ENCODE measurements at places on chromosomes 12 and 14. TPM values are rescaled to one million over a fixed set of nuclear protein-coding genes. Genes with fewer than 3 reads are reported as not detected.

- no peak for DNase-seq
Measured at GRCh38 chr12:30164382-30165318, 380.9 kb upstream of the TMTC1 start.

DNA sequence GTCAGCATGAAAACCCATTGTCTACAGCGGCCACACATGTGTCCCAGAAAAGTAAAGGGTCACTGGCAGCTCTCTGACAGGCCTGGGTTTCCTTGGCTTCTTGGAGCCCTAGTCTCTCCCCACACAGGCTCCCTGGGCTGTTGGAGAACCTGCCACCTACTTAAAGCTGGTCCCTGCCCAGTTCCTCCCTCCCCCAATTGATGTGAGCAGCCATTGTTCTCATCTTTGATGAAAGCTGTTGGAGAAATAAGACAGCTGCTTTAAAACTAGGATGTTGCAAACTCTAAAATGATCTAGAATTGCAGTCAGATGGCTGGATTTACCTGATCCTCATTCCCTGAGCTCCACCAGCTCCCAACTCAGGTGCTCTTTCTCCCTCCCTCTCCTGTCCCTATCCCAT lies 4.8 kb upstream of the PLEKHH1 start:
- no peak for DNase-seq

GALC gene
- total RNA-seq: not detected

- DNase-seq: no peak
Measured at GRCh38 chr14:50044042-50044651, 72.2 kb downstream of the VCPKMT start.

SCNN1A gene
- total RNA-seq: 221 TPM

TBPL2 gene
- not detected for total RNA-seq

DNA sequence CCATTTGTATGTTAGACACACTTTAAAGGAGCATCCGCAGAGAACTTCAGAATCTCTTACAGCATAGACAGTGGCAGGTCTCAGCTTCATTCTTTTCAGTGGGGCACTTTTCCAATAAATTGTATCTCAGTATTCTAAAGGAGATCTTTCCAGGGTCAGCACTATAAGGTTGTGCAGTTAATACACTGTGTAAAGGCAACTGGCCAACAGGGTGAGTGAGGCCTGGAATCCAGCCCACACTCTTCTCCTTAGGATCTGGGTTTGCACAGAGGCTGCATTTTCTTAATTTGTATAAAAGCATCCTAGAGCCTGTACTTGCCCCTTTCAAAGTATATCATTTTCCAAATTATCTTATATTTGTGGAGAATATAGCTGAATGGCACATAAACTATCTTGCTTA lies 94.2 kb downstream of the MYF5 start:
- no peak for DNase-seq

GRCh38 chr14:76023757-76024156 lies 38.2 kb downstream of the IFT43 start:
- DNase-seq: no peak

CDKN3 gene
- total RNA-seq: 31.5 TPM

SMAGP gene
- 93.2 TPM for total RNA-seq

PRH2 gene
- total RNA-seq: not detected

GRCh38 chr12:89176676-89177075 lies 175.6 kb downstream of the DUSP6 start:
- no peak for DNase-seq

DNA sequence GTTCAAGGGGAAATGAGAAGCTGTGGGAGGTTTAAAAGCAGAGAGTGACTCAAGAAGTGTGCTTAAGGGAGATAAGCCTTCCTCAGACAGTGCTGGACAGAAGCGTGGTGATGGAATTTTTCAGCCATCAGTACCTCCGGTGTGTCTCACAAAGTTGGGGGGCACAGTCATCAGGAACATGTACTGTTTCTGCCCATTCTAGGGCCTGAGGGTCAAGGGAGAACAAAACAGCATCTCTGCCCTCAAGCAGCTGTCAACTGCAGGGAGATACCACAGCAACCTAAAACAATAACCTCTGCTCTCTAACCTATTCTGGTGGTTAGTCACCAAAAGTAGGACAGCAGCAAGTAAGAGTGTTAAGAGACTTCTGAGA lies 2.0 kb upstream of the STON2 start:
- no peak for DNase-seq

- DNase-seq: no peak
Measured at GRCh38 chr12:92696216-92696615, 6.6 kb upstream of the PLEKHG7 start.

DNA sequence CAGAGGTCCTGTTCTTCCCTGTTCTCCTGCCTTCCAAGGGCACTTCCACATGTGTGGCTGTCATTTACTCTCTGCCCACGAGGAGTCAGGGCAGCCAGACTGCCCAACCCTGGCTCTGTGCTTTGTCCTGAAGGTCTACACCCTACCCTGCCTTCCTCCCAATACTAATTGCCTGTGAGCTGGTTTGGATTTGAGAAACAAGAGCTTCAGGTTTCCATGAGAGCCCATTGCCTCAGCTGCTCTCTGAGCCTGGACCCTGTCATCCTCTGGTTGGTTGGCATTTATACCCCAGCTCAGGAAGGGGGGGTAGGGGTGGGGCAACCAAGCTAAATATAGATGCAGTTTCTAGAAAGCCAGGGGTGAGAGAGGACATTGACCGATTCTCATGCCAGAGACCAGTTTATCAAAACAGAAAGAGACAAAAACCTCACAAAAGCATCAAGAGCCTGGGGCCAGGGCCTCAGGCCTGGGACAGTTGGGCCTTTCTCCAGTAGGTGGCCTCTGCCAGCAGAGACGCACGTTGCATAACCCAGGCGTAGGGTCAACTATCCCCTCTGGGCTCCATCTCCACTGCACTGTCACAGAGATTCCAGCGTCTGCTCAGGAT lies 34.5 kb downstream of the VDR start:
- DNase-seq: peak; percentile 29

- no peak for DNase-seq
Measured at GRCh38 chr12:109734219-109735000, 20.8 kb downstream of the FAM222A start.

DNA sequence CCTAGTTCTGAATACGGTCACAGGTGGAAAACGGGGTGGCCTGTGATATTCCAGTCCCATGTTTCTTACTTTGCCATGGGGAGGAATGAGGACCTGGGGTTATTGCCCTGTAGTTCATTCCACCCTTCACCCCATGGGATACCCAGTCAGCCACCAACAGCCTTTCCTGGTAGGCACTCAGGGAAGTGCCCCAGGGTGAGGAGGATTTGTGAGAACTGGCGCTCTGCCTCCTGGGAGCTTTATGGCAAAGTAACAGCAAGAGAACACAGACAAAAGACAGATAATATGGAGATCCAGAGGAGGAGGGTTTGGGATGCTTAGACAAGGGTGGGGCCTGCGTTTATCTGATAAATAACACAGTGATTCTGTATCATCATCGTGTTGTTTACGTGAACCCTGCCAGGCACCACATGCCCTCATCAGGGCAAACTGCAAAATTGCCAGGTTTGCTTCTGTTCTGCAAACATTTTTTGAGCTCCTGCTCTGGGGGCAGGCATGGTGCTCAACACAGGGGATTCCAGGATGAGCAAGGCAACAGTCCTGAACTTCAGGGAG lies 223.5 kb downstream of the SLC41A2 start:
- DNase-seq: no peak

CMKLR1 gene
- total RNA-seq: not detected

- DNase-seq: no peak
Measured at GRCh38 chr12:39605996-39606395, 13.6 kb downstream of the ABCD2 start.

- peak; percentile 9 for DNase-seq
Measured at GRCh38 chr12:104064842-104065427, 604 bp downstream of the HCFC2 start.

SALL2 gene
- 0.05 TPM for total RNA-seq

CCDC88C gene
- total RNA-seq: 41.7 TPM

- DNase-seq: no peak
Measured at GRCh38 chr12:131725503-131725902, 14.6 kb downstream of the SFSWAP start.

DNA sequence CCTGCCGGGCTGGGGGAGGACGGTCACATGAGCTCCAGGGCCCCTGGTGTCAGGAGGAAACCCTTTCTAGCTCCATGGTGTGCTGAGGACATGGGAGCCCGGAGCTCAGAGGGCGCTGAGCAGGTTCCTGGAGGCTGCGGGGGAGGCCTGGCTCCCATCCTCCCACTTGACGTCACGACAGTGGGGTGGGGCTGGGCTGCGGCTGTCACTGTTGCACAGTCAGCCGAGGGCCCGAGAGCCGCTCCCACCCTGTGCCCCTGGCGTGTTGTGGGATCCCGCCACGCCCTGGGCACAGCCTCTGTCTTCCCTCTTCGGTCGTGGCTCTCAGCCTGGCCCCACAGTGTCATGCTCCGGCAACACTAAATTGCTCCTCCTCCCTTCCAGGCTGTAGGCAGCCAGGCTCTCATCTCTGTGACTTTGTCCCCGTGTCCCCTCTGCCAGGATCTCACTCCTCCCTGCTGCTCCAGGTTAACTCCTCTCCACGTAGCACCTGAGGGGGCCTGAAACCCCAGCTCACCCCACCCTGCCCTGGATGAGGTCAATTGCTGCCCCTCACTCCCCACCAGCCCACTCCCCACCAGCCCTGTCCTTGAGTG lies 33.0 kb downstream of the BEGAIN start:
- peak; percentile 8 for DNase-seq

GRCh38 chr12:104291867-104292524 lies 11.5 kb upstream of the EID3 start:
- no peak for DNase-seq

DNA sequence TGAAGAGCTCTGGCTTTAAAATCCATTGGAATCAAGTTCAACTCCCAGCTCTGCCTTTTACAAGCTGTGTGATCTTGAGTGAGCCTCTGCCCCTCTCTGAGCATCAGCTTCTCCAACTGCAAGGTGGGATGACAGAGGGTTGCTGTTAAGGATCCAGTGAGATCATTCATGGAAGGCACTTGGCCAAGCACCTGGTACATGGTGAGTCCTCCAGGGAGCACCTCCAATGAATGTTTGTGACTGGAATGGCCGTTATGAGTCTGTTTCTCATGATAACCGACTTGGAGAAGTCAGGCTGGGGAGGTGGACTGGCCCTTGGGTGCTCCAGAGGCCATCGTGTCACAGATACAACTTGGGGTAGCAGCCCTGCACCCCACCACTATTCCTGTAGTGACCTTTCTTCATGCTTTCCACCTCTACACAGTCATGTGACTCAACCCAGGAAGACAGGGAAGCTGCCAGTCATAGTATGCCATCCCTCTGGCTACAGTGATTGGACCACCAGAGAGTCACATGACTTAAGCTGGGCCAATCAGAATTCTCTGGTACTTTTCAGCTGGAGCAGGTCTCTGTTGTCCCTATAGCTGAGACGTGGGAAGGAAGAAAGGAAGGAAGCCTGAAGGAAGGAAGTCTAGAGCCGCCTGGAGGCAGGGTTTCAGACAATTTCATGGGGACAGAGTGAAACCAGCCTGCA lies 146.5 kb upstream of the MYL2 start:
- peak; percentile 4 for DNase-seq

DNA sequence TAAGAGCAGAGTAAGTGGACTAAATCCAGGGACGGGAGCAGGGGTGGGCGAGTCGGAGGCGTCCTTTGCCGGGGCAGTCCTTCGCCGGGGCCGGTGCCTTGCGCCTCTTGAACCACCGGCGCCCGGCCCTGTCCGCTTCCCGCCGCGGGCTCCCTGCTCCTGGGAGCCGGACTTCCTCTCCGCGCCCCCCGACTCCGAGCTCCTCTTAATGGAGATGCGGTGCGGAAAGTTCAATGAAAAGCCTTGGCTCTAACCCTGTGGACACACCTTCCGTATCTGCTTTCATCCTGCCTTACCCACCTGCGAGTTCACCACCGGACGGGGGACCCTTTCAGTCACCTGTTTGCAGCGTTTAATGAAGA lies 412 bp downstream of the FGFR1OP2 start:
- no peak for DNase-seq

Data from HT-29 (cell line).